ENCODE measurements at places on chromosomes 5 and 9.

DNA sequence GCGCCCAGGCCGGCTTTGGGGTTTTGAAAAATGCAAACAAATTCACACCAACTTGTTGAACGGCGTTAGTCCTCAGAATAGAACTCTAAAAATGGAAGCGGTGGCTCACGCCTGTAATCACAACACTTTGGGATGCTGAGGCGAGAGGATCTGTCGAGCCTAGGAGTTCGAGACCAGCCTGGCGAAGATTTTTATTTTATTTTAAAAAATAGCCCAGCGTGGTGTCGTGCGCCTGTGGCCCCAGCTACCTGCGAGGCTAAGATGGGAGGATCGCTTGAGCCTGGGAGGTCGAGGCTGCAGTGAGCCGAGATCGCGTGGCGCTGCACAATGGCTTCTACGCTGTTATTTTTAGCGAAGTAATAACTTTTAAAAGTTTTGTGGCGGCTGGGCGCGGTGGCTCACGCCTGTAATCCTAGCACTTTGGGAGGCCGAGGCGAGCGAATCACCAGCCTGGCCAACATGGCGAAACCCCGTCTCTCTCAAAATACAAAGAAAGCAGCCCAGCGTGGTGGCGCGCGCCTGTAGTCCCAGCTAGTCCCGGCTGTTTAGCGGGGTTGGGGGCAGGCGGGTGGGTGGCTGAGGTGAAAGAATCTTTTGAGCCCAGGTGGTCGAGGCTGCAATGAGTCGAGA is 694 bp upstream of the PLIN2 start:
- no peak for DNase-seq

DNA sequence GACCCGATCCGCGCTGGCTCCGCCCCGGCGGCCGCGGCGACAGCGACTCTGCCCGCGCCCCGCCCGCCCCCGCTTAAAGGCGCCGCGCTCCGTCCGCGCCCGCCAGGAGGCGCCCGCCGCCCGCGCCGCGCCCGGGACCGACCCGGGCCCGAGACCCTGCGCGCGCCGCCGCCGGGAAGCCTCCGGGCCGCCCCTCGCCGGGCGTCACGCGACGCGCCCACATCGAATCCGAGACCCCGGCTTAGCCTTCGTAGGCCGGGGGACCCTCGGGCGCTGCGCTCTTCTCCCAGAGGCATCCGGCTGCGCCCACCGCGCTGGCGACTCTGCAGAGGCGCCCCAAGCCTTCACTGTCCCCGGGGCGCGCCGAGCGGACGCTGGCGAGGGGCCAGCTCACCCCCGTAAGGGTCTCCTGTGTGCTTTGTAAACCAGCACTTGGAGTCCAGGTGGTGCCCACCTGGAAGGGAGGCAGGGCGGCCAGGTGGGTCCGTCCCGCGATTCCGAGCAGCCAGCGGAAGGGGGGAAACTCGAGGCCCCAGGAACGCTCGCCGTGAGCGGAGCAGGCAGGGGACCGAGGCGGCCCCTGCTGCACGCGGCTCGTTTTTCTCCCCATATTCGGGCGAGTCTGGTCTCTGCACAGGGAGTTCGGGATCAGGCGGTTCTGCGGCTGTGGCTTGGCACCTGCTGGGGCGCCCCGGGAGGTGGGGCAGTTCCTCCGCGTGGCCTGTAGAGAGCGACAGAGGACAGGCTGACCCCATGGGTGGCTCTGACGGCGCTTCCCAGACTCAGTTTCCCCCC is 423 bp upstream of the ABCA2 start:
- peak; percentile 93 for DNase-seq

DNA sequence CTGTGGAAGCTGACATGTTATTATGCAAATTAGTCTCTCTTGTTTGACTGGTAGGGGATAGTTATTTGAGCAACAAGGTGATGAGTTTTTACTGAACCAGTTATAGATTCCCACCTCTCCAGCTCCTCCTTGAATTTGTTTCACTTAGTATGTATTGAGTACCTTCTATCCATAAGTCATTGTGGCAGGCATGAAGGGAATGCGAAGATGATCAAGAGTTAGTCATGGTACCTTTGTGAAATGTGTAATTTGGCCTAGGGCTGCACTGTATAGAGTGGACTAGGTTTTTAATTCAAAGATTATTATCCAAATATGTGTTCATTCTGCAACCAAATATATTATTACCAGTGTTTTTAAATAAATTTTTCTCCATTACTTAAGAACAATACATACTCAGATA is 110.1 kb downstream of the HACD4 start:
- no peak for DNase-seq

GRCh38 chr9:121950441-121950840 is 142.7 kb downstream of the TTLL11 start:
- no peak for DNase-seq

DNA sequence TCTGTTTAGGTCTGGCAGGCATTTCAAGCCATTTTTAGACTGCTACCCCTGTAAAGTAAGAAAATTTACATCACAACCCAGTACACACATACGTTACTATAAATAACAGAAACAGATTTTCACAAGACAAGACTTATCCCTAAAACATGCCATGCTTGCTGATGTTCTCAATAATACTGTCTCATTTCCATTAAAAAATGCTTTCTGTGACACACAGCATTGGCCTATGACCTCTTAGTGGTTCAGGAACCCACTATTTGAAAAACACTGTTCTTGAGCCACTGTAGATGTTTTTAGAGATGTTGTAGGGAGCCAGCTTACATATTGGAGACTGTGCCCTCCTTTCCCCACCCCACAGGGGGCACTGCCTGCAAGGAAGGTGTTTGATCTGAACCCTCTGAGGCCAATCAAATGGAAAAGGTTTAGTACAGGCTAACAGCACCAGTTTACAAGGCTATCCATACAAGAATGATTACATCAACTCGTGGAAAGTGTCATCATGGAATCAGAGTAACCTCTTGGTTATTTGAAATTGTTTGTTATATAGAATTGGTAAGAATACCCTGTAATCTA is 30.8 kb downstream of the ZSWIM6 start:
- DNase-seq = no peak

DNA sequence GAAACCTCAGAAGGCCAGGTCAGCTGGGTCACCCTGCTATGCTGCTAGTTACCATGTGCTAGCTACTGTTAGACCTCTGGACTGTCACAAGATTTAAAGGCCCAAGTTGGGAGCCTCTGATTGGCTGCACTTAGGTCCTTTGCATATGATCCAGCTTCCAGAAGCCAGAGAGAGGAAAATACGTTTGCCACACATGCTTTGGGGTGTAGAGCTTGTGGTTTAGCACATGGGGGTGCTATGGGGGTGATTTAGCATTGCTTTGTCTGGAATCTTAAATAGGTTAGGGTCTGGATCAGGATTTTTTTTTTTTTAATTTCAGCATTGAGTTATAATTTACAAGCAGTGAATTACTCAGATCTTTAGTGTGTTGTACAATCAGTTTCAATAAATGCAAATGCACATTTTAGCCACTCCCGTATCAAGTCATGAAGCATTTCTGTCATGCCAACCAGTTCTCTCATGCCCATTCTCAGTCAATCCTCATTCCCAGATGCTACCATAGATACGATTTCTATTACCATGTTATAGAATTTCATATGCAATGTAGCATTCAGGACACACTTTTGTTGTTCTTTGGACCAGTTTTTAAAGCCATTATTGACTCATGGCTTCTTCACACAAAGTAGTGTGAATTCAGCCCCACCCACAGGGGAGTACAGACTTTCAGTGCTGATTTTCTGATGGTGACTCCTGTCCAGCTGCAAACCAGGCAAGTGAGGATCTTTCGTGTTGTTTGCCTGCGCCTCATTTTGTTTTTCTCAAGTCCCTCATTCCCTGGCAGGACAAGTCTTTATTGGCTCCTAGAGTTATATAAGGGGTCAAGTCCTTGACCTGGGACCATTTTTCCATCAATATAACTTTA is 250.4 kb downstream of the LRRC70 start:
- DNase-seq = no peak

GRCh38 chr5:67255881-67256280 is 59.3 kb upstream of the CD180 start:
- no peak for DNase-seq

DNA sequence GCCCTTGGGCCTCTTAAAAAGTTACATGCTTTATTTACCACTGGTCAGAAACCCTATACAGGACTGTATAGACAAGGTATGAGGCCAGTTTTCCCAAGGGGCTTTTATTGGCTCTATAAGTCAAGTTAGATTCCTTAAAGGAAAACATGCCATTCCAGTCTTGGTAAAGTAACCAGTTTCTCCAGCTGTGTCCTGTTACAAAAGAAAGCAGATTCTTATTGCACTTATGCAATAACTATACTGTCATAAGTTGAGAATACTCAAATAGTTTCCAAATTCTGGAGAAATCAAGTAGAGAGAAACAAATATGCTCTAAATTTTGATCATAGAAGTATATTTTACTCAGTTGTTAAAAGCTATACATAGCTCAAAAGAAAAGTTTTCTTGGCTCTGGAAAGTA is 47.2 kb downstream of the PTGS1 start:
- no peak for DNase-seq

GRCh38 chr5:9194509-9194908 is 351.4 kb downstream of the SEMA5A start:
- DNase-seq = no peak

Measured in GM20000 (cell line).